ENCODE measurements at places on chromosomes 7 and 10. TPM values are rescaled to one million over a fixed set of nuclear protein-coding genes. Genes with fewer than 3 reads are reported as not detected.

Gene PAX2
- total RNA-seq = not detected

Gene NKX2-3
- not detected for total RNA-seq

Gene TMEM236
- total RNA-seq = not detected

Gene LCOR
- 7.0 TPM for total RNA-seq

Gene UNC5B
- 0.94 TPM for total RNA-seq

Gene MEOX2
- total RNA-seq = not detected

DNA sequence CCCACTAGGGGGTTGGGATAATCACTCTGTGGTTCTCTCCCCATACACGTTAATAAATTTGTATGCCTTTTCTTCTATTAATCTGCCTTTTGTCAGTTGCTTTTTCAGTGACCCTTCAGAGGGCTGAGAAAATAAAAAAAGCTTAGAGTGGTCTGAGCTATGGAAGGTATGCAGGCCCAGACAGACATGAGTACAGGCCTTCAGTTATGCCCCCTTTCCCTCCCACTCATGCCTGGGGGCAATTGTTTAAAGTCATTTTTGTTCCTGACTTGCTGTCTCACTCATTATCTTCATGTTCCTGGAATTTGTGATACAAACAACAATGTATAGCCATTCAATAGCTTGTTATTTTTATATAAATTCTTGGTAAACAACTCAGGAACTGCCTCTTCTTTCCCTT lies 170.8 kb downstream of the AKR1D1 start:
- no peak overlapping the region for H3K27ac ChIP-seq
- no peaks in the 10 kb centered on the region for H3K36me3 ChIP-seq
- no peaks in the 10 kb centered on the region for H3K27me3 ChIP-seq
- H3K4me3 ChIP-seq = no peak overlapping the region
- no peak for DNase-seq

GRCh38 chr7:938546-939185 lies 15.8 kb downstream of the ADAP1 start:
- H3K4me3 ChIP-seq = no peak overlapping the region
- no peaks in the 10 kb centered on the region for H3K36me3 ChIP-seq
- H3K27ac ChIP-seq = no peak overlapping the region
- peaks cover 7% of the 10 kb centered on the region for H3K27me3 ChIP-seq
- DNase-seq = no peak

- H3K36me3 ChIP-seq = no peaks in the 10 kb centered on the region
- no peak for DNase-seq
- no peak overlapping the region for H3K4me3 ChIP-seq
- no peak overlapping the region for H3K27ac ChIP-seq
- H3K4me1 ChIP-seq = no peaks in the 10 kb centered on the region
These were observed 508.9 kb downstream of the SORCS1 start for GRCh38 chr10:106655636-106656035.

DNA sequence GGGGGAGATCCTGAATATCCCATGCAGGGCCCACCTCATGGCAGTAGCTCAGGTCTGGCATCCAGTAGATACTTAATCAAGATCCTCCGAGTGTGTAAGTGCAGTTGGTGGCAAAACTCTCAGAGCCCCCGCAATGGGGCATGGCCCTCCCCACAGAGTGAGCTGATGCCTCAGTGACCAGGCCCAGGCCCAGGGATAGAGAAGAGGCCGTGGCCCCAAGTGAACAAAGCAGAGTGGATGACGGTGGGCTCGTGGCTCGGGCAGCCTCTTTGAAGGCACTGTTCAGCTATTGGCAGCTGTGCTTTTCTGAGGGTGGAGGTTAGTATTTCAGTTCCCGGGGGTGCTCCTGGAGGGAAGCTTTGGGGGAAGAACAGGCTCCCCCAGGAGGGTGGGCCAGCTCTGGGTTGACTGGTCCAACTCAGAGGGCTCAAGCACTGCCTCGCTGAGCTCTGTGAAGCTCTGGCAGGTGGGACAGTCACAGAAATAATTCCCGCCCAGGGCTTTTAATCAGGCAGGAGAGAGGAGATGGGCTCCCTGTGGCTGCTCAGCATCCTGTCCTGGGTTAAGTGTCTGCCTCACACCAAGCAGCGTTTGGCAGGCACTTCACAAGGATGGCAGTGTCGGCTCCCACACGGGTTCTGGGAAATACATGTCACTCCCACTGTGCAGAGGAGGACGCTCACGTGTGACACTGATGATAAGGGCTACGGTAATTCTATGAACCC lies 583.6 kb downstream of the TCERG1L start:
- H3K36me3 ChIP-seq = no peaks in the 10 kb centered on the region
- H3K4me3 ChIP-seq = no peak overlapping the region
- H3K27ac ChIP-seq = no peak overlapping the region
- H3K27me3 ChIP-seq = no peaks in the 10 kb centered on the region

DNA sequence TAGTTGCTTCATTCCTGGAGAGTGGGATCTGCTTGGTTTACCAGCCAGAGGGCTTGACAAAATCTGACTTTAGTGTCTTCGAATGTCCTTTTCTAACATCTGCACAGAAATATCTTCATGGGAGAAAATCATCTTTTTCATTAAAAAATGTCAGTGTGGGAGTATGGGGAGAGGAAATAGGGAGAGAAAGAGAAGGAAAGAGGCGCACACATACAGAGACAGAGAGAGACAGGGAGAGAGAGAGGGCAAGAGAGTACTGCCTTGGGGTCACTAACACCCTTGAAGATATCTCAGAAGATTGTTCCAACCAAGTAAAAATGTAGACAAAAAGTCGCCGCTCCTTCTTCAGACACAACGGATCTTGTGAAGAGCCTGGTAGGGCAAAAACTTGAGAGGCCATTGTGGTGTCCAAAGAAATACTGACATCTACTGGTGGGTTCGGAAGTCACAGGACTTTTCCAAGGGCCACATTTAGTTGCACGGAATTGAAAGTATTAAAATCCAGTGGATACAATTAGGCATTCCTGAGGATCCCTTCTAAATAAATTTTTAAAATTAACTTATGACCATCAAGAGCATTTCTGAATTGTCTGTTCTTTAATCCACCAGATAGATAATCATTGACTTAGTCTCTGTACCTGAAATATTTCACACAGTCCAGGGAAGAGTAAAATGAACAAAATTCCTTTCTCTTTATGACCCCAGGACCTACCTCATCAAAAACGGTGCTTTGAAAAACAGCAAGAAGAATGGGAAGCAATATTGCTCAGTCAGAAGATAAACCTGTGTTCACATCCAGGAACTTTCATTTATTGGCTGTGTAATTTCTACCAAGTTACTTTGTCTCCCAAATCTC lies 29.7 kb downstream of the VIM start:
- 0 out of 2 replicates have a peak overlapping the region, but pooled peaks have one; percentile 20 for H3K27ac ChIP-seq
- H3K4me1 ChIP-seq = peaks cover 19% of the 10 kb centered on the region
- no peaks in the 10 kb centered on the region for H3K27me3 ChIP-seq
- peak; percentile 64 for DNase-seq
- H3K36me3 ChIP-seq = no peaks in the 10 kb centered on the region

DNA sequence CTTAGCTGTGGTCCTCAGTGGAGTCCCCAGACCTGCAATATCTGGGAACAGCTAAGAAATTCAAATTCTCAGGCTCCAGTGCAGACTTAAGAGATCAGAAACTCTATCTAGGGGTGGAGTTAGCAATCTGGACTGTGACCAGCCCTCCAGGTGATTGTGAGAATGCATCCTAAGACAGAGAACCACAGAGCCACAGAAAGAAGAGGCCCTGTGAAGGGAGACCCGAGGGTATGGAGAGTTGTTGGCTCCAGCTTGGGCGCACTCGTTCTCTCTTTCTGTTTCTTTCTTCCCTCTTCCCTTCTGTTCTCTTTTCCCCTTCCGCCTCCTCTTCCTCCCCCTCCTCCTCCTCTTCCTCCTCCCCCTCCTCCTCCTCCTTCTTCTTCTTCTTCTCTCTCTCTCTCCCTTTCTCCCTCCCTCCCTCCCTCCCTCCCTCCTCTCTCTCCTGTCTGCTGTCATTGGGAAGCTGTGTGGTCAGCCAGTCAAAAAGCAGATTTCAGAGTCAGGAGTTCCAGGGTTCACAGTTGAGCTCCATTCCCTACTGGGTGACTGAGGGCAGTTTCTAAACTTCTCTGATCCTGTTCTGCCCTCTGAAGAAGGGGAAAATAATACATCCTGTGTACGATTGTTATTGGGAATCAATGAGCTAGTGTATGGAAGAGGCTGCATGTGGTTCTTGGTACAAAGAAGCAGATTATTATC lies 62.1 kb upstream of the STEAP1B start:
- H3K36me3 ChIP-seq = no peaks in the 10 kb centered on the region
- no peak overlapping the region for H3K4me3 ChIP-seq
- peak overlapping the region; percentile 83 for H3K27ac ChIP-seq
- no peaks in the 10 kb centered on the region for H3K27me3 ChIP-seq
- no peak for DNase-seq

- no peak for DNase-seq
- peaks cover 24% of the 10 kb centered on the region for H3K27me3 ChIP-seq
- H3K4me3 ChIP-seq = no peak overlapping the region
- no peak overlapping the region for H3K27ac ChIP-seq
- H3K4me1 ChIP-seq = peaks cover 10% of the 10 kb centered on the region
These were observed 32.6 kb upstream of the HSPB1 start for GRCh38 chr7:76269895-76270294.

- no peaks in the 10 kb centered on the region for H3K27me3 ChIP-seq
- H3K36me3 ChIP-seq = peaks cover 7% of the 10 kb centered on the region
- no peak for DNase-seq
- peaks cover 5% of the 10 kb centered on the region for H3K4me1 ChIP-seq
These were observed 35.2 kb downstream of the PANK1 start for GRCh38 chr10:89609833-89610346.

DNA sequence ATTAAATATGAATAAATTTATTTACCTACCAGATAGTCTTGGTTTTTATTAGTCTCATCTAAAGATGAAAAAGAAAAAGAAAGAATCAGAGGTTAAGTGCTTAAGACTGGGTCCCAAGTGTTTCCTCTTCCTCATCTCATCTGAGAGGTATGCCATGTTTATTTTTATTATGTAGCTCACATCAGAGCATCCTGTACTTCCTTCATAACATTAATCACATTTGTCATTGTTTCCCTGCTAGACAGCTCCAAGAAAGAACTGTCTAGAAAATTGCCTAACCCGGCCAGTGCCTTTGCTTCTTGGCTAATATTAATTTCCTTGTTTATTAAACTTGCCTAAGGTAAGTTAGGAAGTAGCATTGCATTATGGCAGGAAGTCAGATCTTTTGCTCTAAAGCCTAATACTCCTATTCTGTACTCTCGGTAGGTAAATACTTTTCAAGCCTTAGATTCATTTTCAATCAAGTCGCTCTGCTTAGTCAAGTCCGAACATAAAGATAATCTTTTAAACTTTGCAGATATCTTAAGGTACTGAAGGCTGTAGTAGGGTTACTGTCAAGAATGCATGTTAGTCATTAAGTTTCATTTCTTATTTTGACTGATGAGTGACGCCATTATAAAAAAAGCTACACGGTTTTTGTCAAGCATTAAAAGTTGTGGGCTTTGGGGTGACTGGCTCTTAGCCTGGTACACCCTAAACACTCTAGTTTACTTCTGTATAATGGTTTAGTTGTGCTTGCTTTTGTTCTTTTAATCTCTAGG lies 47.4 kb downstream of the ZMYND11 start:
- DNase-seq = no peak
- H3K4me3 ChIP-seq = no peak overlapping the region
- H3K4me1 ChIP-seq = peaks cover 22% of the 10 kb centered on the region
- H3K27me3 ChIP-seq = no peaks in the 10 kb centered on the region

DNA sequence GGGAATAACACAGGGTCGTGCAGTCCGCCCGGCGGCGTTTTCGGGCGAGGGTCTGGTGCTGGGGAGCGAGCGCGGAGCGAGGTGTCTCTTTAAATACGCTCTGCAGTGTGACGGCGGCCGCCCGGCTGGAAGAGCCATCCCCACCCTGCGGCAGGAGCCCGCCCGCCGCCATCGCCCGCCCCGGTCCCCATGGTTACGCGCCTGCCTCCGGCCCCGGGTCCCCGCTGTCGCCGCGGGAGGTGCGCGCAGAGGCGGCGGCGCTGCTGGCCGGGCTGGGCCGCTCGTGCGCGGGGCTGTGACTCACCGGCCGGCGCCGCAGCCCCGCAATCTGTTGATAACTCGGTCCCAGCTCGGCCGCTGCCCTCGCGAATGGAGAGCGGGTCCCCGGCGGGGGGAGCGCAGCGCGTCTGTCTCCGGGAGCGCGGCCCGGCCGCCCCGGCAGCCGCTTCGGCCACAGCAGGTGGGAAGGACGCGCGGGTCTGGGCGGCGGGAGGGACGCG lies at the start of gene ADGRA1:
ADGRA1 (plus strand) TSS at position 246 of the 500 bp plus-strand sequence. CDS start 986 bp downstream, outside the sequence.
- no peaks in the 10 kb centered on the region for H3K36me3 ChIP-seq
- no peak within 1 kb of the TSS for H3K27ac ChIP-seq
- peaks cover 83% of the 10 kb centered on the region for H3K27me3 ChIP-seq
- H3K4me1 ChIP-seq = no peaks in the 10 kb centered on the region

GRCh38 chr7:668139-668931 lies 58.2 kb upstream of the DNAAF5 start:
- no peak for DNase-seq
- H3K27ac ChIP-seq = no peak overlapping the region
- H3K4me3 ChIP-seq = no peak overlapping the region
- H3K27me3 ChIP-seq = no peaks in the 10 kb centered on the region
- H3K4me1 ChIP-seq = no peaks in the 10 kb centered on the region
- H3K36me3 ChIP-seq = no peaks in the 10 kb centered on the region

DNA sequence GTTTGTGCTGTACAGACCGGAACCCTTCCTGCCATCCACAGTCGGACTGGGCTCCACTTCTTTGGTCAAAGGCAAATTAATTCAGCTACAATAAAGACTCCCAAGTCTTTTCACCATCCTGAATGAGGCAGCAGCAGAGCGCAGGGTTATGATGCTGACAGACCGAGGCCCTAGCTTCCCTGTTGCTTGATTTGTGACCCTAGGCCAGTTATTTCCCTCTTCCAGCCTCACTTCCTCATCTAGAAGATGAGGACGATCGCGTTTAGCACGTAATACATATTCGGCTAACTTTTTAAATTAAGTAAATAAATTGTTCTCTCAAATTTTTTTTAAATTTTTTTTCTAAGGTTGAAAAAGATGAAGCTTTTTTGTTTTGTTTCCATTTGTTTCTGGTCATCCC lies 18.1 kb downstream of the ADRB1 start:
- no peaks in the 10 kb centered on the region for H3K4me1 ChIP-seq
- no peak overlapping the region for H3K27ac ChIP-seq
- no peak for DNase-seq
- no peaks in the 10 kb centered on the region for H3K36me3 ChIP-seq
- no peaks in the 10 kb centered on the region for H3K27me3 ChIP-seq
- no peak overlapping the region for H3K4me3 ChIP-seq
